ENCODE measurements at places on chromosomes 6 and 20. TPM values are rescaled to one million over a fixed set of nuclear protein-coding genes. Genes with fewer than 3 reads are reported as not detected.
A peak's percentile ranks its signal among the peaks of the same experiment; 100 is the strongest.

MUCL3 gene
- total RNA-seq, result not detected

TIAM2 gene
- total RNA-seq, result 14.9 TPM

SIRPG gene
- not detected for total RNA-seq

CHRNA4 gene
- 2.4 TPM for total RNA-seq

DNA sequence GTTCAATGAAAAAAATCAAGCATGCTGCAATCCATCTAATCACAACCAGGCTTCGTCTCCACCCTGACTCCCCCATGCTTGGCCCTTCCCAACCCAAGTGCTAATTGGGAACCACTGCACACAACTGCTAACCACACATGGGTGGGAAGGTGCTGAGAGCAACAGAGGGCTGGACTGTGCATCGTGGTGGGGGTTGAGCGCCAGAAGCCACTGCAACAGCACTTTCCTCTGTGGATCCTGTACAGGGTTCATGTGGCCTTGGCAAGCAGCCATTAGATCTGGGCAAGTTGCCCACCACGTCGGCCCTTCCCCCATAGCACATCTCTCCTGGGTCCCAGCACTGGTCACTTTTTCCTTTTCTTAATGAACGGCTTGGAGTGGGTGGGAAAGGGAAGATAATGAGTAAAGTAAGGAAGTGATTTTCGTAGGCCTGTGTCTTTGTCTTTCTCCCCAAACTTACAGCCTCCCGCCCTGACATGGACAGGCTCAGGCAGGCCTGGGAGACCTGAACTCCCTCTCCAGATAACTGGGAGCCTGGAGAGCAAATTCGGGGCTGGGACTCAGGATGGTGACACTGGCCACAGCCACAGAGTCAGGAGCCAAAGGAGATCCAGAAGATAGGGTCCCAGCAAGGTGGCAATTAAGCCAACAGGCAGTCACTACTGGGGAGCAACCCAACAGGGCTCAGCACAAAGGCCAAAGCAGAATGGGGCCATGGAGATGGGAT, 34.4 kb upstream of the MRPS10 start:
- no peak for DNase-seq
- no peak overlapping the region for H3K4me3 ChIP-seq
- H3K27me3 ChIP-seq, result no peaks in the 10 kb centered on the region
- H3K36me3 ChIP-seq, result peaks cover 16% of the 10 kb centered on the region
- peak overlapping the region; percentile 44 for H3K27ac ChIP-seq

DNA sequence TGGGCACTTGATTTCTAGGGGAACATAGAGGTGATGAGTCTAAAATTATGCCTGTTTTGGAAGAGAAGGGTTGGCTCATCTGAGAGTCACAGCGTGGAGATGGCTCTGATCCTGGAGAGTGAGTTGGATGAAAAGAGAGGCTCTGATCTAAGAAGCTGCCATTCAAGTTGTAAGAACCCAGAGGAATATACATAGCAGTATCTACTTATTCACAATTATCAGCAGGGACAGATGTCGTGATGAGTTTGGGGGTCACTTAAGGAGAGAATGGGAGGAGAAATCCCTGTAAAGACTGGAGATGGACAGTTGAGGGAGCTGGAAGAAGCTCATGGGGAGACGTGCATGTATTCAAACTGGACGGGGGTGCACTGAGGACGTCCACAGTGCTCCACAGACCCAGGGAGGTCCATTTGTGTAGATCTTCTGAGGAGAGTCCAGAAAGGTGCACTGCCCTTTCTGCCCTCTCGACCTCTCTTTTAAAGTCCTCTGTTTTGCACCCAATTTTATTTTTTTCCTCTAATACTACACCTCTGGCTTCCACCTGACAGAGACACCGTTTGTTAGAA, 124.7 kb upstream of the SSTR4 start:
- H3K4me3 ChIP-seq, result no peak overlapping the region
- no peaks in the 10 kb centered on the region for H3K4me1 ChIP-seq
- H3K27ac ChIP-seq, result no peak overlapping the region
- H3K36me3 ChIP-seq, result no peaks in the 10 kb centered on the region
- peaks cover 3% of the 10 kb centered on the region for H3K27me3 ChIP-seq

- no peaks in the 10 kb centered on the region for H3K27me3 ChIP-seq
- H3K27ac ChIP-seq, result no peak overlapping the region
- H3K4me1 ChIP-seq, result no peaks in the 10 kb centered on the region
- H3K36me3 ChIP-seq, result no peaks in the 10 kb centered on the region
- H3K4me3 ChIP-seq, result no peak overlapping the region
Observed at GRCh38 chr20:63560333-63560805, 6.4 kb downstream of the FNDC11 start.

DNA sequence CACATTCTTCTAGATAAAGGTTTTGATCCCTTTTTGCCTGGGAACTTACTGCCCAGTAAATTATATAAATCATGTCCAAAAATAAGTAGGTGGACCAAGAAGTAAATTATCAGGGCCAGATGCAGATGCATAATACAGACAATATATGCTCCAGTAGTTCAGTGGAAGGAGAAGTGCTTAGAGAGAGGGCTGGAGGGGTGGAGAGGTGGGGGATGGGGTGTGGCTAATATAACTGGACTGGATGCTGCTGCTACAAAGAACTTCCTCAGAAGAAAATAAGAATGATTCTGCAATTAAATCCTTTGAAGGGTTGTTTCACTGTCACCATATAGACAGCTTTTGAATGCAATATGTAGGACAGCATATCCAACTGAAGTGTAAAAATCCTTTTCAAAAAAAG, 14.8 kb upstream of the TFAP2D start:
- no peaks in the 10 kb centered on the region for H3K27me3 ChIP-seq
- no peak overlapping the region for H3K4me3 ChIP-seq
- DNase-seq, result no peak
- H3K27ac ChIP-seq, result no peak overlapping the region

DNA sequence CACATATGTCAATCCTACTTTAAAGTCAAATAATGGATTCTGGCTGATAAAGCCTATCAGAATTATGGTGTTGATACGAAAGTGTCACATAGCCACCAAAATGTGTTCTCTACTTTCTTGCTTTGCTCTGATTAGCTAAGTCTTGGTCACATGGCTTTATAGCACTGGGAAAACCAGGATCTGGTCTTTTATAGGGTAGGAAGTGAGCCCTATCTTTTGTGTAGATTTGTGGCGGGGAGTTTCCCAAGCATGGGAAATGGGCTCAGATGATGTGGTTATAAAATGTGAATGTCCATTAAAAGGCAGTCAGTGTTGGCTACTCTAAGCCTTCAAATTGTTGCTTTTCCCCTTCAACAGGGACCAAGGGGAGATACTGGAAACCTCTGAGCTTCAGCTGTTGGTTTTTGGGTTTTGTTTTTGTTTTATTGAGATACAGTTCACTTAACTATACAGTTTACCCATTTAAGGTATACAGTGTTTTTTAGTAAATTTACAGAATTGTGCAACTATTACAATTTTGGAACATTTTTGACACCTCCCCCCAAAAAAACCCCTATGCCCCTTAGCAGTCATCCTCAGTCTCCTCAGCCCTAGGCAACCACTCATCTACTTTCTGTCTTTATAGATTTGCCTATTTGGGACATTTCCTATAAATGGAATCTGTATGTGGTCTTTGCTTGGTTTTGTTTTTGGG, 12.2 kb downstream of the RRP36 start:
- H3K4me1 ChIP-seq, result peaks cover 3% of the 10 kb centered on the region
- no peaks in the 10 kb centered on the region for H3K27me3 ChIP-seq
- no peak overlapping the region for H3K27ac ChIP-seq
- H3K4me3 ChIP-seq, result no peak overlapping the region

DNA sequence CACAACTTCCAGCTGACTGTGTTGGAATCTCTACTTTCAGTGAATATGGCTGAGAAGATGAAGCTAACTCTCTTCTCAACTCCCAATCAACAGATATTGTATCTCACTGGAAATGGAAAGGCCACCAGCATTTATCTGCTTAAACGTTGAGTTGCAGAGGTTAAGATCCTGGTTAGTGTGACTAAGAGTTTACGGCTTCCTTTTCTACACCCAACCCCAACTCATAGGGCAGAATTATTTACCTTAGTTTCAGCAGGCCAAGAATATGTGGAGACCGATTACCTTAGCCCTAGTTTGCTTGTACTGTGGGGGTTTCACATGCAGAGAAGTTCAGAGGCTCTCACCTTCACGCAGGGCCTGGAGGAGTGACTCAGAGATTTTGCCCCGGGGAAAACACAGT, 1026.6 kb downstream of the EYS start:
- no peaks in the 10 kb centered on the region for H3K36me3 ChIP-seq
- no peaks in the 10 kb centered on the region for H3K4me1 ChIP-seq
- no peaks in the 10 kb centered on the region for H3K27me3 ChIP-seq
- H3K4me3 ChIP-seq, result no peak overlapping the region
- H3K27ac ChIP-seq, result no peak overlapping the region

Measured in Panc1 (cell line).